ENCODE measurements at places on chromosomes 5 and 9. TPM values are rescaled to one million over a fixed set of nuclear protein-coding genes. Genes with fewer than 3 reads are reported as not detected.

Gene PRXL2C
- total RNA-seq = 7.5 TPM

Gene ZFP2
- 1.8 TPM for total RNA-seq

Gene LCNL1
- total RNA-seq = not detected

Gene SLCO6A1
- 0.43 TPM for total RNA-seq

Gene CEL
- total RNA-seq = 4.9 TPM

Gene GALNT12
- total RNA-seq = 25.8 TPM

Gene PCDHB6
- 0.80 TPM for total RNA-seq

Gene PCDHB16
- total RNA-seq = 6.9 TPM

Gene GRM6
- total RNA-seq = not detected

GRCh38 chr9:136251264-136252115 is 5.9 kb upstream of the QSOX2 start:
- DNase-seq = no peak

- no peak for DNase-seq
These were observed 662.9 kb upstream of the ZNF608 start for GRCh38 chr5:125409234-125409860.

- no peak for DNase-seq
These were observed 77.2 kb downstream of the PRRT1B start for GRCh38 chr9:131622523-131622922.

GRCh38 chr5:144015961-144016360 is 154.5 kb downstream of the YIPF5 start:
- no peak for DNase-seq

DNA sequence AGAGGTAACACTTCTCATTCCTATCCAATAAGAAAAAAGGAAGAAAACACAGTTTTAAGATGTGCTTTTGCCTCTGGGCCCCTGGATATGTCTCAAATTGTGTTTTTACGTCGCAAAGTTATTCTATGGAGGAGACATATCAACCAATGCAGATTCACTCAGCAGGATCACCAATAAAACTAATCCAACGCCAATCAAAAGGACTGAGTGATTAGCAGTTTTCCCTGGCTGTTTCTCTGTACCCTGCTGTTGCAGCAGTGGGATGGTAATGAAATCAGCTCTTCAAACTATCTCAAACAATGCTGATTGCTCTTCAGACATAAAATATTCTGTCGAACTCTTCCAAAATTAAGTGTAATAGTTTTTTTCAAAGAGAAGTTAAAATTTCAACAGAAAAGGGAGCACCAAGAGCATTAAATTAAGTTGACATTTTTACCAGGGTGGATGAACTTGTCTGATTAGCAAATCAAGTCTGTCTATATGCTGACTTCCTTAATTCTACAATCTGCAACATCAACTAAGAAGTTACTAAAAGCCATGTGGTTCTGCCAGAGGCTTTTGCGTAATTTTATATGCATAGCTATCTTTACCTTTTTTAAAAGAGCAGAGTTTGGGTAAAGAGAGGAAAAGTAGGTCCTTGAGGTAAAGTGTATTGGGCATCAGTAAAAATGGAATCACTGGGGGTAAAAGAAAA is 9.7 kb upstream of the HK3 start:
- no peak for DNase-seq

DNA sequence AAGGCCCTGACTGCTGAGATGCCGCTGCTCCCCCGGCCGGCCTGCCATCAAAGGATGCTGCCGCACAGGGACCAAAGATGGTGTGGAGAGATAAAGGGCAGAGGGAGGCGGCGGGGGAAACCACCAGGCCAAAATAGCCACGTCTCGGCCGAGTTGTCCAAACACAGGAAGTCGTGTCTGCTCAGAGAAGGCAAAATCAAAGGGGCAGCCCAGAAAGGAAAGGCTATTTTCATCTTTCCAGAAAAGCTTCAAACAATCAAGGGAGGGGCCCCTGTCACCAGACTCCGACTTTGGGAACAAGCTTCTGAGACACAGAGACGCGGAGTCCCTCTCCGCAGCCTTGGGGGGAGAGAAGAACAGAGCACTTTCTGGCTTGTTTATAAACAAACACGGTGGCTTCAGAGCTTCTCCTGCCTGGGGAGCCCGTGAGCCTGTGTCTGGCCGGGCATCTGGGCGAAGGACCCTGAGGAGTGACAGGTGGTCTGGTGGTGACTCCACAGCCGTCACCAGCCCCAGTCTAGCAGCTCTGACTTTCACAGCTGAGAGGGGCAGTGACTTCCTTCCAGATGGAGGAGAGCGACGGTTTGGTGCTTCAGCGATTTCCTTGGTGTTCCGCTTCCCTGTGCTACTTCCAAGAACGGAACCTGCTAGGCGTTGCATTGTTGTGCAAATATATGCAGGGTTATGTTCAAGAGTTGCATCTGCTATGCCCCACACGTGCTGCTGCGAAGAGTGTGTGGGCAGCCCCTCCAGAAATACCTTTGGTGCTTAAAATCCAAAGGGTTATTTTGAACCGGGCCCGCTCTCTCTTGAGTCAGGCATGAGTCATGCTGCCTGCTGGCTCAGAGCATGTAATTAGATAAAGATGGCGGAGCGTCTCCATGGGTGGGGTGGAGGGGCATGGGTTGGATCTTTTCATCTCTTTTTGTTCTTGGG is 24.0 kb downstream of the ADAMTSL2 start:
- no peak for DNase-seq

DNA sequence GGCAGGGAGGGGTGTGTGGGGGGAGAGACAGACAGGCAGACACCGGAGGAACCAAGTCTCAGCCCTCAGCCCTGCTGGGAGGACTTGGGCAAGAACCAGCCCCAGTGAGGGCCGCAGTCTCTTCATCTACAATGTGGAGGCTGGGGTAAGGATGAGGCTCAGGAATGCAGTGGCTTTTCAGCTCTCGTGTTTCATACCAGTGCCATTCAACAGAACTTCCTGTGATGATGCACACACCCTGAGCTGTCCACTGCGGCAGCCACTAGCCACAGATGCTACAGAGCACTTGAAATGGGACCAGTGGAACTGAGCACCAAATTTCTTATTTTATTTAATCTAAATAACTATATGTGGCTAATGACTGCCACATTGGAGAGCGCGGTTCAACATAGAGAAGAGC is 10.7 kb downstream of the CAMK2A start:
- no peak for DNase-seq

GRCh38 chr5:170266570-170267381 is 30.8 kb downstream of the LCP2 start:
- DNase-seq = no peak

GRCh38 chr5:114223866-114224265 is 138.0 kb upstream of the KCNN2 start:
- DNase-seq = no peak

- DNase-seq = no peak
These were observed 90.2 kb upstream of the CACNA1B start for GRCh38 chr9:137787381-137787780.

DNA sequence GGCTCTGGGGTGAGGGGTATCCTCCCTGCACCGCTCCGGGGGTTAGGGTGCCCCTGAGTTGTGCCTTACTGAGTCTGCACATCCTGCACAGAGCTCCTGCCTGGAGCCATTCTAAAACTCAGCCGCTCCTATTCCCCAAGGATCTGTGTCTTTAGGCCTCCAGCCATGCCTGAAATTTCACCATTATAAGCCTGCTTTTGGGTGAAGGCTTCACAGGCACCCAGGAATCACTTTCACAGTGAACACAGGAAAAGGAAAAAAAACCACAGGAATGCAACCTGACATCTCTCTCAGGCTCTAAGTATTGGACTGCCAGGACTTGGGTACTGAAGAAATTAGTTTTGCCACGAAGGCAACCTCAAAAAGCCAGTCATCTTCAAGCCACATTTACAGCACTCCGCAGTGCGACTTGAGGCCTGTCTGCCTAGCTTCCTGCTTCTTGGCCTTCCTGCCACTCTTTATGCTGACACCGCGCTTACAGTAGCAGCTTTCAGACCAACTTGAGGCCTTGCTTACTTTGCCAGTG is 30.9 kb downstream of the GALNT10 start:
- DNase-seq = no peak

- no peak for DNase-seq
These were observed 91.3 kb upstream of the OTULINL start for GRCh38 chr5:14490309-14490711.

DNA sequence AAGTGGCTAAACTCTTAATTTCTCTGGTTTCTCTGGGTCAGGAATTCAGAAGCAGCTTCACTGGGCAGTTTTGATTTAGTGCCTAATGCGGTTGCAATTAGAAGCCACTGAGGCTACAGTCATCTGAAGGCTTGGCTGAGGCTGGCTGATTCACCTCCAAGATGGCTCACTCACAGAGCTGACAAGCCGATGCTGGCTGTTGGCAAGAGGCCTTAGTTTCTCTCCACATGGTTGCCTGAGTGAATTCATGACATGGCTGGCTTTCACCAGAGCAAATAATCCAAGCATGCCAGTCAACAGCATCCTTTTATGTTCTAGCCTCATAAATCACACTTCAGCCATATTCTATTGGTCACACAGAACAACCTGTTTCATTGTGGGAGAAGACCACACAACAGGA is 2.8 kb upstream of the CDK7 start:
- DNase-seq = no peak

GRCh38 chr5:59296317-59297264 is 596.9 kb downstream of the PDE4D start:
- no peak for DNase-seq

DNA sequence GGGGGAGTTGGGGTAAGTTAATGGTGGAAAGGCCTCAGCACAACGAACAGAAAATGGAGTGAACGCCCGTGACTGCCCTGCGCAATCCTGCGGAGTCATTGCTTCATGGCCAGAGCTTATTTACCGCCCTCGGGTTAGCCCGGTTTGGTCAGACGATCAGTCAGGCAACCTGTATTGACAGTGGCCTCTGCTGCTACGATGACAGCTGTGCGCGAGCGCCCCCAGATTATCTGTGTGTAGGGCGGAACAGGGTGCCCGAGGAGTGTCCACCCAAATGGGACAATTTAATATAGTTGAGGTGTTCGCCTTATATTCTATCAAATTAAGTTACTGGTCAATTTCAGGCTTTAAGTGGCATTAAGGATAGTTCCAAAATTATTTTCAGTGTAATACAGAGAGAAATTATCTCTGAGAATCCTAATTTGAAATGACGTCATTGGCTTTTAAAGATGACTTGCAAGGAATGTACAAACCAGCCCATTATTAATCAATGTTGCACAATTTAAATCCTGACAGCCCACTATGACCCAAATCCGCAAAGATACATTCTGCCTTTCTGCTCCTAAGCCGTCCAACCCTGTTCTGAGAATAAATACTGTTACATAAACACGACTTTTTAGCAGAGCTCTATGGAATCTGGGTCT is 879 bp upstream of the UBQLN1 start:
- peak; percentile 70 for DNase-seq

DNA sequence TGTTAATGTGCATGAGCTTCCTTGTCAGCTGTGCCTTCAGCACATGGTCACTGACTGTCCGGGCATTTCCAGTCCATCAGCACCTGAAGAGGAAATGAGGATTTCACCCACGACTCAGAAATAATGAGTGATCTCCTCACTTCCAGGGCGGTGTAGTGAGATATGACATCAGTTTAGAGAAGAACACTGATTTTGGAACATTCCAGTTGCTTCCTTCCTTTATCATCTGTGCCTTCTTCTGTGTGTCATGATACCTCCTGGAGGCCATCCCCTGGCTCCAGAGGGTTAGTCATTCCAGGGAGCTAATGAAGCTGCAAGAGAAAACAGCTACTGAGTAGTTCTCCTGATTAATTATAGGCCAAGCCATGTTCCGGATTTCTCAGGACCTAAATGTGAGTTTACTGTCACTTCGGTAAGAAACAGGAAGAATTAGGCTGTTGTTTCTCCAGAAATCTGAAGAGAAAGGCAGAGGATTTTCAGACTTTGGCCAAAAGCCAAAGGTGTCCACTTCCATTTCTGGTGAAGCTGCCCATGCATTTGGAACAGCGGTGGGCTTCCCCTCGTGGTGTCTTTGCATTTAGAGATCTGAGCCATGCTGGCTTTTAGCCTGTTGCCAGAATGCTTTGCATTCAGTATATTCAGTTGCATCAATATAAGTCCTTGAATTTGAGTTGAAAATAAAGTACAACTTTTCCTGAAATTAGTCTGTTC is 161.3 kb upstream of the OTULINL start:
- DNase-seq = no peak

DNA sequence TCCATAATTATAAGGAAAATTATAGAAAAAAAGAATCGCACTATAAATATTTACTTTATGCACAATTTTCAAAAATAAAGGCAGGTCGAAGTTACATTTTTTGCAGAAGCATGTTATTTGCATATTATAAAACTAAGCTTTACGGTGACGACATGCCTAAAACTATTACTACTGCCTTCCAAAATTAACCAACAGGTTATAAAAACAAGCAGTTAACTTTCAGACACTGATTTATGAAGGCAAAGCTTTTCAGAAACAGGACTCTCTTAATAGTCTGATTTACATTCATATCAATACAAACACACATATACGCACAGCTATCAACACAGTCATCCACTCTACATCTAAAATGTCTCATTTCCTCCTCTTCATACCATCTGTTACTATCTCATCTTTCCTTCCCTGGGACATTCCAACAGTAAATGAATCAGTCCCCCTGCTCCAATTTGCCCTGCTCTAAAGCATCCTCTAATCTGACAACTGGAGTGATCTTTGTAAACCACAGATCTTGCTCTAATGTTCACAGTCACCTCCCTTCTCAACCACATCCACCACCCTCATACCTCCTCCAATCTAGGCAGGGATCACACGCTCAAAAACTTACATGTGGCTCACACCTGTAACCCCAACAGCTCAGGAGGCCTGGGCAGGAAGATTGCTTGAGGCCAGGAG is 21.6 kb downstream of the FBXW11 start:
- DNase-seq = no peak

DNA sequence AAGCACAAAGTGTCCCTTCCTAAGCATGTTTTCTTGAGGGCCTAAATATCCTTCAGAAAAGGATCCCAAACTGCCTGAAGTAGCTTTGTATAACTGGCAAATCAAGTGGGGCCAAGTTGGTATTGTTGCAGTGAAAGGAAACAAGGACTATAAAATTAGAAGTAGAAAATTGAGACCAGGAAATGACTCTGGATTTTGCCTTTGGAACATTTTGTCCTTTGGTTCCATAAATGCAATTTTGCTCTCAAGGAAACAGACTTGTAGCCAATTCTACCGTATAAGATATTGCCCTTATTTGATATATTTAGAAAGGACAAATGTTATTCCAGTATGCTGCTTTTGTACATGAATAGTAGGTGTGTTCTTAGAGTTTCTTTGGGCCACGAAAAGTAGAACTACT is 34.4 kb downstream of the RABGAP1 start:
- no peak for DNase-seq

- peak; percentile 32 for DNase-seq
These were observed 90.1 kb downstream of the LMX1B start for GRCh38 chr9:126703866-126704156.

DNA sequence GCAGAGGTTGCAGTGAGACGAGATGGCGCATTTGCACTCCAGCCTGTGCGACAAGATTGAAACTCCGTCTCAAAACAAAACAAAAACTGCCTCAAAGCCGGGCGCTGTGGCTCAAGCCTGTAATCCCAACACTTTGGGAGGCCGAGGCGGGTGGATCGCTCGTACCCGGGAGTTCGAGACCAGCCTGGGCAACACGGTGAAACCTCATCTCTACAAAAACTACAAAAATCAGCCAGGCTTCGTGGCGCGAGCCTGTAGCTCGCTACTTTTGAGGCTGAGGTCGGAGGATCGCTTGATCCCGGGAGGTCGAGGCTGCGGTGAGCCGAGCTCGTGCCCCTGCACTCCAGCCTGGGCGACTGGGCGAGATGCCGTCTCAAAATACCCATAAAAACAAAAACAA is 988 bp downstream of the GFM2 start:
- DNase-seq = no peak

GRCh38 chr5:5454391-5454790 is 31.9 kb downstream of the ICE1 start:
- DNase-seq = no peak
